Mesenteric fat pad (tissue), 1 donor: ENCODE measurements at places on chromosomes 4 and X. TPM values are rescaled to one million over a fixed set of nuclear protein-coding genes. Genes with fewer than 3 reads are reported as not detected.

The KIT gene
- 7.8 TPM for total RNA-seq

The SPANXC gene
- not detected for total RNA-seq

The TMSB15B gene
- 1.7 TPM for total RNA-seq

DNA sequence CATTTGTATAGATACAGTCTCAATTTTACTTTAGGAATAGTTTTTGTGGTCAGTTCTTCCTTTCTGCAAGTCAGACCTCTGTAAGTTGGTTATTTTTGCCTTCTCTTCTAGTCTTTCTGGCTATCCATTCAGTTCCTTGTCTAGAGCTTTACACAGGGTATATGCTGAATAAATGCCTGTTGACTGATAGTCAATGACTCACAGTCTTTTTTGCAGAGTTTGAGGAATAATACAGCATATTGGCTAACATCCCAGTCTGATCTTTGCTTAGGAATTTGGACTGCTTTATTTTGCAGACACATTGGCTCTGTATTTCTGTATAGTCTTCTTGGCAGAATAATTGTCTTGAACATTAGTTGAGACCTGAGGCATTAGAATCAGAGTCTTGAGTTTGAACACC is 132.4 kb downstream of the MAGEC1 start:
- no peak for DNase-seq

The TCEANC gene
- 2.9 TPM for total RNA-seq

GRCh38 chr4:122588453-122589238 is 32.2 kb downstream of the IL21 start:
- no peak for DNase-seq

- DNase-seq: no peak
These were observed 22.5 kb downstream of the XIAP start for GRCh38 chrX:123882391-123882790.

- DNase-seq: no peak
These were observed 66.2 kb downstream of the AGA start for GRCh38 chr4:177376024-177376423.

DNA sequence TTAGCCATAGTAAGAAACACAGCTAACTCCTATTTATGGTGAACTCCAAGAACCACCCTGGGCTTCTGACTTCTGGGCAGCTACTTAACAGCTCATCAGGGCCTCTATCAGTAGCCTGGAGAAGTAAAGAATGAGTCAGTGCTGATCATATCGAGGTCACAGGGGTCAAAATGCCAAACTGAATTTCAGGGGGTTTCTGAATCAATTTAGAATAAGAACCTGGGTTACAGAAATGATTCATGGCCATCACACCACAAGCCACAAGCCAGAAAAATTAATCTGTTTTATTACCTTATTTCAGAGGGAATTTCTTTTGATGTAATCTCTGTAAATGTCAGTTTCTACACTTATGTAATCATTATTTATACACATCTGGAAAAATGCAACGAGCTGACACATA is 64.4 kb downstream of the CHST7 start:
- no peak for DNase-seq

- DNase-seq: no peak
These were observed 141.0 kb downstream of the STK32B start for GRCh38 chr4:5192271-5192670.

- DNase-seq: no peak
These were observed 453.4 kb upstream of the MAGEB2 start for GRCh38 chrX:29762006-29762405.
